ENCODE measurements at places on chromosomes 7 and 10.
A peak's percentile ranks its signal among the peaks of the same experiment; 100 is the strongest.

DNA sequence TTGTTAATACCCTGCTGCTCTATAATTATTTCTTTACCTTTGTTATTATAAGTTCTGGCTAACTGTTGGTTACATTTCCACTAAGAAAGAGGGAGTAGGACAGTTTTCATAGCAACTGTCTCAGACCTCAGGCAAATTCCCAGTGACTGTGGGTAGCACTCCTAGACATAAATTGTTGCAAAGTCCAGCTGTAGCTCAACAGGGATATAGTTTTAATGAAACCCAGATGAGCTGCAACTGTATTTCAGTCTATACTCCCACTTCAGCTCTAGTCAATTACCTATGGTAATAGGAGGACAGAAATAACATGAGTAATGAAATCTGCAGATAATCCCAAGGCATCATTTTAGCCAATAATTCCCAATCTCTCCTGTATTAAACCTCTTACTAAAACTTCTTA is 103.0 kb upstream of the SEMA3A start:
- DNase-seq: no peak

DNA sequence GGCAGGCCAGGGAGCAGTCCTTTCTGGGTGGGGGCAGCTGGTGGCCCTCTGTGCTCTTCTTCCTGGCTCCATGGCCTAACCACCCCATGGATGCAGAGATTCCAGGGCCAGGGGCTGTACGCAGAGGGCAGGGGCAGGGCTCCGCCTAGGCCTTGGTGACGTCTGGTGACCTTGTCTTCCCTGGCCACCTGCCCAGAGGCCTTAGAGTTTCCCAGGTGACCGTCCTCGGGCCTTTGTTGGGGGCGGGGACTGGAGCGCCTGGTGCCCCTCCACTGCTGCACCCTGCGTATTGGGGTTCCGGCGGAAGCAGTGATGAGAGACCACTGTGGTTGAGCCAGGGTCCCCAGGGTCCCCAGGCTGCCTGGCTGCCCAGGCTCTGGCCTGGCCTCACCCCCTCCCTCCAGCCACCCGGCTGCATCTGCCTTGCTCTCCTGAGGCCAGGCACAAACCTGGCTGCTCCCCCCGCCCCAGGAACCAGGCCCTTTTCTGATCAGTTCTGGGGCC is 10.3 kb downstream of the PWWP2B start:
- no peak for DNase-seq

- DNase-seq: no peak
Measured at GRCh38 chr7:43694399-43694748, 34.9 kb downstream of the COA1 start.

DNA sequence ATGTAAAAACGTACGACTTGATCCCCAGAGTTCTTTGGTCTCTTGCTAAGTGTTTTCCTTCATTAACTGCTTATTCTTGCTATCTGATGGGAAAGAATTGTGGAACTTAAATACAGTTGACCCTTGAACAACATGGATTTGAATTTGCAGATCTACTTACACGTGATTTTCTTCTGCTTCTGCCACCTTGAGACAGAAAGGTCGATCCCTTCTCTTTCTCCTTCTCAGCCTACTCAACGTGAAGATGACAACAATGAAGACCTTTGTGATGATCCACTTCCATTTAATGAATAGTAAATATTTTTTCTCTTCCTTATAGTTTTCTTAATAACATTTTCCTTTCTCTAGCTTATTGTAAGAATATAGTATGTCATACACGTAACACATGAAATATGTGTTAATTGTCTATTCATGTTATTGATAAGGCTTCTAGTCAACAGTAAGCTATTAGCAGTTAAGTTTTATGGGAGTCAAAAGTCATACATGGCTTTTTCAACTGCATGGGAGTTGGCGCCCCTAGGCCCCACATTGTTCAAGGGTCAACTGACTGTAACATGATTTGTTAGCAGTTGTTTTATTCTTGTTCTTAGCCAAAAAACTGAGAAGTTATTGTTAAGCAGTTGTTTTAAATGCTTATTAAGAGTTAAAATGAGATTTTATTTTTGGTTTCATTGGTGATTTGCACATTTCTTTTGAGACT is 11.2 kb downstream of the MKLN1 start:
- DNase-seq: no peak

DNA sequence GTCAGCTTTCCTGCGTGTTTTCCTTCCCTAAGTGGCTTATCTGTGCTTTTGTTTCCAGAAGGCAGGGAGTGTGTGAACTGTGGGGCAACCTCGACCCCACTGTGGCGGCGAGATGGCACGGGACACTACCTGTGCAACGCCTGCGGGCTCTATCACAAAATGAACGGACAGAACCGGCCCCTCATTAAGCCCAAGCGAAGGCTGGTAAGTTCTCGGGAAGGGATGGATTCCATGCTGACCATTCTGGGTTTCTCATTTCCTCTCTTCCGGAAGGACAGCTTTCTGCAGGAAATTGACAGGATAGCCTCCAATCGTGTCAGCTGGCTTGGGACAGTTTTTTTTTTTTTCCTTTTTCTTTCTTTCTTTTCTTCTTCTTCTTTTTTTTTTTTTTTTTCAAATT is 9.4 kb downstream of the GATA3 start:
- DNase-seq: no peak

DNA sequence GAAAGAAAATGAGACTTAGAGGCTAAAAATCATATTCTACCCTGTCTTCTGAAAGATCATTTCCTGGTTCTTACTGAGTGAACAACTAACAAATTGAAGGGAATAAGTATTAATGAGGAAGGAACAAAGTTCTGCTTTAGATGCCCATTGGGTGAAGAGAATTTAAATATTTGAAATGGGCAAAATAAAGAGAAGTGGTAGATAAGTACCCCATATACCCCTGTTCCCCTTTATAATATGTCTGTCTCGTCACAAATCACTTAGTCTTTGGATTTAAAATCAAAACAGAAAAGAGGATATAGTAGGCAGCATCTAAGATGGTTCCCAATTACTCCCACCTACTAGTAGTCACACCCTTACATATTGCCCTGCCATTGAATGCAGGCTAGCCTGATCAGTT is 13.2 kb downstream of the TES start:
- no peak for DNase-seq

- DNase-seq: no peak
Measured at GRCh38 chr10:36574207-36574606, 551.2 kb upstream of the ANKRD30A start.

GRCh38 chr10:128380946-128381345 is 254.7 kb upstream of the MKI67 start:
- DNase-seq: no peak

DNA sequence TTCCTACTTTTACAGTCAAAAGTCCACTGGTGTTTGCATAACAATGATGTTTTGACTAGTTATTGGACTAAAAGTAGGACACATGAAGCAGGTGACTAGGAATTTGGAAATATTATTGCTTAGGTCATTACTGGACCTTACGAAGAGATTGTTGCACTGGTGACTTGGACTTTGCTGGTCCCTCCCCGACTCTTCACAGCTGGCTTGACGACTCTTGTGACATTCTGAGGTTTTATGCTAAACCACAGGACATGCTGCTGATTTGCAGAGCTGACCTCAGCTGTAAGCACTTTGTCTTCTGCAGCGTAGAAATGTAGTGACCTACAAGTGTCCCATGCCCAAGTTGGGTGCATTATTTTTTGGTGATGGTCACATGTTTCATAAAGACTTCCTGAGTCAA is 21.9 kb downstream of the PCBD1 start:
- no peak for DNase-seq

- no peak for DNase-seq
Measured at GRCh38 chr10:109239371-109239770, 683.9 kb downstream of the XPNPEP1 start.

- no peak for DNase-seq
Measured at GRCh38 chr10:64011912-64012714, 490.9 kb downstream of the REEP3 start.

DNA sequence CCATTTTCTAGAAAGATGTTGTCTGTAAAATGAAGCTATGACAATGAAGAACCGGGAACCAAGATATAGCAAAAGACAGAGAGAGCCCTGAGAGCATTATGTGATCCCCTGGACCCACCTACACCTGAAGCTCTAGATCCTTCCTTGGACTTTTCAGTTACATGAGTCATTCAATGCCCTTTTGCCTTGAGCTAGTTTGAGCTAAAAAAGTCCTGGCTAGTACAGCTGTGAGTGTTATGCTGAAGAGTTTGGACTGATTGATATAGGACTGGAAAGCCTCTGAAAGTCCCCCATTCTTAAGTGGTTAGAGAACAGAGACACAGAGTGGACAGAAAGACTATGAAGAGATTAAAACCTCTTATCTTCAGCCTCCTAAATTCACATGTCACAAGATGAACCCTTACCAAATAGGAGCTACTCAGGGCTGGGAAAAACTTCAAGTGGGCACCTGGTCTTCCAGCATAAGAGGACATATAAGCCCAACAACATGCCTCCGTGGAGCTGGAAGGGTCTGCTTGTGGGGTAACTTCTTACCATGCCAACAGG is 386.8 kb upstream of the NFE2L3 start:
- DNase-seq: no peak

DNA sequence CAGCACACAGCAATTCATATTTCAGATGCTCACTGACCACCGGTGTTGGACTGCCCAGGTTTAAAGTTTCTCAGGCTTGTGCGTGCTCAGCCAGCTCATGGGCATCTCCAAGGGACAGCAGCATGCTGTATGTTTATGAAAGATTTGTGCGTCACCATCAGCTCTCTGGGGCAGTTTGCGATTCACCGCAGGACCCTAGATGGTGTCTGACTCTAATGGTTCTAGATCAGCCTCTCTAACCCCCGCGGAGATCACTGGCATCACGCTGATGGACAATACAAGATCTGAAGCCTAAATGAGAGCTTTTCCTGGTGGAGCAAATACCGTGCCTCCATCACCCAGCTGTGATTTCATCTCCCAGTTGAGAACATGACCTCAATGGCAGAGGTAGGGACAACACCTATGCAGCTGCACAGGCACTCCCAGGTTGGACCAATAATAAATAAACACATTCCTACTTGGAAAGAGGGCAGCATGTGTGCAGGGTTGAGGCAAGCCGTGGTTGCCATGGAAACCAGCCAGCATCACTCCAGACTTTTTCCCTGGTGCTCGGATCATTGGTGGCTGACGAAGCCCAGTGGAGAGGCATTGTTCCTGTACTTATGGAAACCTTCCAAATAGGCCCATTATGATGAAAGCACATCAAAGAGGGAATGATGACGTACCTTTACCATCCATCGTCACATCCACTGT is 253.6 kb downstream of the KCNMA1 start:
- DNase-seq: peak; percentile 42

DNA sequence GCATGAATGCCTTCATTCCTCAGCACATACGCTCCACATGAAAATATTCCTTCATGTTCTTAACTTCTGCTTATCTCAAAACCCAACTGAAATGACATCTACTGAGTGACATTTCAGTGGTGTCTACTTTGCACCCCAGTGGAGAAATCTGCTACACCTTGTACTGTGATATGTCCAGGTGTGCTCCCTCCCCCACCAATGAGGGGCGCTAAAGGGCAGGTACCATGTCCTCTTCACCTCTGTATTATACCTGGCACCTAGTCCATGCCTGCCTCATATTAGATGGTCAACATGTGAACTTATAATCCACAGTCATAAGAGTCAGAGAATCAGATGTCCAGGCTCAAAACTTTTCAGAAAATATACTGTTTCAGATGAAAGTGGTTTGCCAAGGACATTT is 2.1 kb downstream of the PAXIP1 start:
- no peak for DNase-seq

DNA sequence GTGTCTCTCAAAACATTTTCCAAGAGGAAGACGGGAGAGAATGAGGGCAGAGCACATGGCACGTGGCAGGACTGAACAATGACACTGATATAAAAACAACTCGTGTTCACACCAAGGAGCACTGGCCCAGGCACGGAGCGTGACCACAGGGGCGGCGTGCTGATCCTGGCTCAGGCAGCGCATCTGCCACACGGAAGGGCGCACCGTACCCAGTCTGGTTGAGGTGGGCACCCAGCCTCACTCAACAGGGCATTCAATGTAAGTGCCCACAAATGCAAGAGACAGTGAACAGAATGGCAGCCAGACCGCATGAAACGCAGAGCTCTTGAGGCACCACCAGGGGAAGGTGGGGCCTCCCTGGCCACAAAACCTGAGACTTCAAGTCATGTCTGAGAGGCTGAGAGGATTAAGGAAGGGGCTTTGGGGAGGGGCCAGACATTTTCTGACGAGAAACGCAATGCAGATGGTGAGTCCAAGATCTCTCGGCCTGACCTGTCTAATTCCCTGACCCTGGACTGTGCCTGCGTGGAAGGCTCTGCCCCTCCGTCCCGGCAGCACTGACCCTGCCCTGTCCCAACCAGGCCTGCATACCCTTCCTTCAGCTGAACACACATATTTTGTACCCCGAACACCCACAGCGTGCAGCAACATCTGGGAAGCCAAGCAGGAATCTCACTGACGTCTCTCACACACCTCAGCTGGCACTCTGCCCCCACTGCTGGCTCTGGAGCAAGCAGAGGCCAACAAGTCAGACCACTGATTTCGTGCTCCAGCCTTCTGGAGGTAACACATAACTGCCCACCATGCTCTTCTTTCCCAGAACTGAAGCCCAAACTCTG is 35.5 kb downstream of the VOPP1 start:
- DNase-seq: no peak

- no peak for DNase-seq
Measured at GRCh38 chr10:7412928-7413282, 2.1 kb upstream of the SFMBT2 start.

DNA sequence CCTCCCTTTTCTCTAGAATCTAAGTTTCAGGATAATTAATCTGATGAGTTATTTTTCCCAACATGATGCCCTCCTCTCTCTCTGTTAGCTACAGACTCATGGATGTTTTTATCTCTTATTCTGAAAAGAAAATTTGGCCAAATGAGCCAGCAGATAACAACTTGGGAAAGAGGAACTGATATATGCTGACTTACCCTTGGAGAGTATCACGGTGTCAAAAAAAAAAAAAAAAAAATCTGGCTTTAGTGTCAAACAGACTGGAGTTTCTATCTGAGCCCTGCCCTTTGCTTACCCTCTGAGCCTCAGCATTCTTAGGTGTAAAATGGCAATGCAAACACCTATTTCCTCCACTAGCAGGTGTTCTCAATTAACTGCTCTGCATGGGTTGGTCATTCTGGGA is 190.4 kb downstream of the AHR start:
- no peak for DNase-seq

- DNase-seq: no peak
Measured at GRCh38 chr10:43979551-43979950, 330.9 kb upstream of the ZNF32 start.

- DNase-seq: no peak
Measured at GRCh38 chr7:54354436-54354835, 187.7 kb upstream of the VSTM2A start.
